ENCODE measurements at places on chromosomes 5 and 9.

DNA sequence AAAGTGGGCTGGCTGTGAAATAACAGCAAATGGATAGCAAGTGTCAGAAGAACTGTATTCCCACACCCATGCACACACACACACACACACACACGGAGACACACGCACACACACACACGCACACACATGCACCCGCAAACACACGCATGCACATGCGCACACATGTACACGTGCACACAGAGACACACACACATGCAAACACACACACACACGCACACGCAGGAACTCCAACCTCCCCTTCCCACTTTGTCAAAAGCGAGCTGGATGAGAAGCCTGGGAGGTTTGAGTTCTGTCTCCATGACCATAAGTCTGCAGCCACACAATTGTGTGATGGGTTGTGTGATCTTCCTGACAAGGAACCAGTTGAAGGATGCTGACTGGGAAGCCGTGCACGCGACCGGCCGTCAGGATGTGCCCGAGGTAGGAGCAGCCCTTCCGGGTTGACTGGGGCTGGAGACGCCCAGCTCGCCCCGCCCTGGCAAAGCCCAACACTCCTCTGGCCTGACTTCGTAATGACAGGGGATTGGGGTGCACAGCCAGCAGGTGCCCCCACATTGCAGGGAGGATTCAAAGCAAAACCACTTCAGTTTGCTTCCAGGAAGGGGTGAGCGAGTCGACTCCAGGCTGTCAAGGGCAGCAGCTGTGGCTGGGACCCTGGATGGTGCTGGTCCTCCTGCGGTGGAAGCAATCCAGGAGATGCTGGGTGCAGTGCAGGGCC, 29.3 kb upstream of the NKD2 start:
- DNase-seq = no peak

DNA sequence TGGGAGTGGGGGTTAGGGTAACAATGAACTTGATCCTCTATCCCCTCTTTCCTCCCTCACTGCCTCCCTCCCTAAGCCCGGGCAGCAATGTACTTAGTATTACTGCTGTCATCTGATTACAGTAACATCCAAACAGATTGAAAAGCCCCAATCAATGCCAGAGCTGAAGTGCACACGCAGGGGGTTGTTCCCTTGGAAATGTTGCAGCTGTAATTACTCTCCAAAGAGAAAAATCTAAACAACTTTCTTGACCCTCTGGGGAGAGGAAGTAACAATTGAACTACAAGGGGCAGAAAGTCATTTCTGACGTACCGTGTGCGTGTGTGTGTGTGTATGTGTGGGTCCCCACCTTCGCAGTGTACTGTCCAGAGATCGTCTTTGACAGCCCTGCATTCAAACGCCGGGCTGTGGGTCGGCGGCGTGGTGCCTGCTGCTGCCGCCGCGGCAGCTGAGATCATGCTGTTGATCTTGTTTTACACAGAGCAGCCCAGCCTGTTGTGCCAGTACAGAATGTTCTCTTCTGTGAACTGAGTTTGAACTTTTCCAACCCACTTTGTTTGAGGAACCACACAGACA, 66.0 kb upstream of the KLF9 start:
- no peak for DNase-seq

DNA sequence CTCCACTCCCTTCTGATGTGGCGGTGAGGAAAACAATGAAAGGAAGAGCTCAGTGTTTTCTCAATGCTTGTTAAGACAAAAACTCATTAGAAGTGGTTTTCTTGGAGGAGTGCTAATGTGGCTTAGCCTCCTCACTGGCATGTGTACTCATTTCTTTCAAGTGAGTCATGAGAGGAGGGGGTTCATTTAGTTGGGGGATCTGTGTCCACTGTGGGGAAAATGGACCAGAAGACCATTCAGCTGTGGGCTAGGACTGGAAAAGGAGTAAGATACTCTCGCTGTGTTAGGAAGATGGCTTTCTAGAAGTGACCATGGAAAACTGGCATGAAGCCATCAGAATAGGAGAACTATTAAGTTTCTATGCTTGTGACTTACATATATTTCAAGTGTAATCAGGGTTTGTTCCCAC, 23.5 kb downstream of the KLF9 start:
- no peak for DNase-seq

DNA sequence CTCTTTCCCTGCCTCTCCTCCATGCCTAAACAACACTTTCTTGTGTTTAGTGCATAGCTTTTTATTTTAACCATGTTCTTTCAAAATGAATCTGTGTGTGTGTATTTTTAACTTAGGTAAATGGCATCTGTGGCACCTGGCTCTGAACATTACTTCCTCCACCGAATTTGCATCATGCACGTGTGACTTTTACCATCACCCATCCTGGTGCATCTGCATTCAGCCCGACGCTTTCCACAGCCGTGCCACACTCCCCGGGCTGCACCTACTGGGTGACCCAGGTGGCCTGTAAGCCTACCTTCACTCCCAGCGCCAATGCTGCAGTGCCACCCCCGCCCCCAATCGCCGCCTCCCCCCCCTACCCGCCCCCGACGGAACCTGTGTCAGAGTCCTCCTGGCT, 12.7 kb upstream of the FCN1 start:
- no peak for DNase-seq

DNA sequence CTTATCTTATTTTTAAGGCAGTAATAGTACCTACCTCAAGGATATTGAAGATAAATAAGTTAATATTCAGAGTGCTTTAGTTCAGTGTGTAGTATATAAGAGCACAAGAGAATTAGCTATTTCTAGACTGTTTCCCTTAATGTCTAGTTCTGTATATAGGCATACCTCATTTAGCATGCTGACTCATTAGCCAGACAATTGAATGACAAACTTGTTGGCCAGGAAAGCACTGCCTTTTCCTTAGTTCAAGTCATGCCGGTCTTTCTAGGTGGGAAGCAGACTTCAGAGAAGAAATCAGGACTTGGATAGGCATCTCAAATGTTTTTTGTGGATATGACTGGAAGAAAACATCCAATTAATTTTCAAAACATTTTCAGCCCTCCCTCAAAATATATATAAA, 3.2 kb upstream of the FBXO4 start:
- no peak for DNase-seq

- DNase-seq = no peak
Measured at GRCh38 chr5:2996248-2996647, 244.8 kb upstream of the IRX2 start.

DNA sequence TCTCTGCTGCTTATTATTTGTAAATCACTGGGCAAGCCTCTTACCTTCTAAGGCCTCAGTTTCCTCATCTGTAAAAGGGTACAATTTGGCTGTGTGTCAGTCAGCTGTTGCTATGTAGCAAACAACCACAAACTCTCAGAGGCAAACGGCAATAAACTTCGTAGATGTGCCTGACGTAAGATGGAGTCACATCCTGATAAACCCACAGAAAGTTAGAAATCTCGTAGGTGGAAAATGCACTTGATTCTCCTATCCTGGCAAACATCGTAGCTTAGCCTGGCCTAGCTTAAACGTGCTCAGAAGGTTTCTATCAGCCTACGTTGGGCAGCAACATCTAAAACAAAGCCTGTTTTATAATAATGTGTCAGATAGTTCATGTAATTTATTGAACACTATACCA, 35.0 kb upstream of the UNC5A start:
- no peak for DNase-seq

DNA sequence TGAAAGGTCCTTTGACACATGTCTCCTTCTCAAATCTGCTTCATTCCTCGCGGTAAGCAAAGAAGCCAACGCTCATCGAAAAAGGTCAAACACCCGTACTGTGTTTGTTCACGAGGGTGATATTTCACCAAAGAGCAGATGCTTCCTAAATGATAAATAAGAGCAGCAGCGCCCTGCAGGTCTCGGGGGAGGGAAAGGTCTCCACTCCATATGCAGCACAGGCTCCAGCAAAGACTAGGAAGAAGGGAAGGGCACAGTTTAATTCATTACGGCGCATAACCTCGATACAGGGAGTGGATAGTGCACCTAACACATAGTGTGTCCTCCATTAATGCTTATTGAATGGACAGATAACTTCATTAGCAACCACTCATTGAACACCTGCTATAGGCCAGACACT, 593.3 kb downstream of the CDK5RAP2 start:
- DNase-seq = no peak

All from activated CD4-positive, alpha-beta T cell treated with anti-CD3 and anti-CD28 coated beads for 1 hour (primary cell).